Epithelial cell of prostate (primary cell): ENCODE measurements at places on chromosomes 13 and 19.
A peak's percentile ranks its signal among the peaks of the same experiment; 100 is the strongest.

DNA sequence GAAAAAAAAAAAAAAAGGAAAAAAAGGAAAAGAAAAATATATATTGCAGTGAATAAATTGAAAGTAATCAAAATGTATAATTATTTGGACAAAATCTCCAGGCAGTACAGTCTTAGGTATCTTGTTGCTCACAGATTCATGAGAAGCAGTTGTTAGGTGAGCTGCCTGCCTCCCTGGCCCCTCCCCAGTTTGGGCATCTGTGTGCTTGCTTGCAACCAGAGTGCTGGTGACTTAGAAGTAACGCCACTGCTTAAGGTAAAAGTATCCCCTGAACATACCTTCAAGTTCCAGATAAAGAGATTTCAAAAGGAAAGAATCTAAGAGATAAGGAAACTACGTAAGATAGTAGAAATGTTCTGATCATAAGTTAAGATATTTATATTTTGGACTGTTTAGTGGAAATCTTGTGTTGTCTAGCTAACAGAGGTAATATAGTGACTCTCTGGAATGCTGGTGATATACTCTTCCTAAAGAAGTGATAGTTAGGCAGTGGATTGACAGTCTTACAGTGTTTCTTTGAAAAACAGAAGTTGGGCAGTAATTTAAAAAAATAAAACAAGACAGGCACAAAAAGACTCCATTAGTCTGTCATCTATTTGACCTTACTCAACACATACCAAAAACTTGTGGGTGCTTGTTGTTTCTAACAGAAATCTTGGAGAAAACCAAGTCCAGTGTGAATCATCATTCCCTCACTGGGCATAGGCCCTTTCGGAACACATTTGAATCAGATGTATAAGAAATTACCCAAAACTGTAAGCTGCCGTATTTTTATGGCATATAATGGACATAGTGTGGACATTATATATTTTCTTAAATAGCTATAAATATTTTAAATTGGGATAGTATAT, 38.3 kb upstream of the KCTD4 start:
- peak; percentile 46 for DNase-seq

GRCh38 chr13:27266917-27267316, 3.7 kb upstream of the RASL11A start:
- DNase-seq = no peak

GRCh38 chr13:75932636-75933035, 296.5 kb downstream of the LMO7 start:
- no peak for DNase-seq

- DNase-seq = no peak
Observed at GRCh38 chr19:48728911-48729664, 9.6 kb upstream of the MAMSTR start.

DNA sequence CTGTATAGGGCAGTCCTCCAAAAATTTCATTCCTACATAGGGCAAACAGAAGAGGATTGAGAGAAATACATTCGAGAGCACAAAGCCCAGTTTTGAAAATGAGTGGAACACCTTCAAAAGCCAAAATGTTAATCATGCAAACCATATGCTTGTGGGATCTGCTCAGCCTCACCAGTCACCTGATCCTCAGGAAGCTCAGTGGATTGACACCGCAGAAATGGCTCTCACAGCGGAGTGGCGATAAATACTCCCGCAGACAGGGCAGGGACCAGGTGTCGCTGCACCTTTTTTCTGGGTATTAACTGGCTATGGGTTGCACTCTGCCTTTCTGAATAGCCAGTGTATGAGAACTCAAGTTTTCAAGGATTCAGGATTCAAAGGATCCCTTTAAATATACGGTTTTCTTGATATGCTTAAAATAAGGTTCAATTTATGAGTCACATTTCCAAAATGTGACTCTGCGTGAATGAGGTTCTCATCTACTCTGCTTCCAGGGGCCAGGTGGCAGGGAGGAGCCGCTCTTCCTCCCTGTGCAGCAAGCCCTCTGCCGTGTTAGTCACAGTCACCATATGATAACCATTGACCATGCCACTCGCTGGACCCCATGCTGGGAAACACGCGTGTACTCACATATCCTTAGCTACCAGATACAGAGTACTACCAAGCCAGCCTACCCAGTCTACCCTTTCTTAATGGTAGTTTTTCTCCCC, 18.3 kb upstream of the DHRS12 start:
- no peak for DNase-seq

DNA sequence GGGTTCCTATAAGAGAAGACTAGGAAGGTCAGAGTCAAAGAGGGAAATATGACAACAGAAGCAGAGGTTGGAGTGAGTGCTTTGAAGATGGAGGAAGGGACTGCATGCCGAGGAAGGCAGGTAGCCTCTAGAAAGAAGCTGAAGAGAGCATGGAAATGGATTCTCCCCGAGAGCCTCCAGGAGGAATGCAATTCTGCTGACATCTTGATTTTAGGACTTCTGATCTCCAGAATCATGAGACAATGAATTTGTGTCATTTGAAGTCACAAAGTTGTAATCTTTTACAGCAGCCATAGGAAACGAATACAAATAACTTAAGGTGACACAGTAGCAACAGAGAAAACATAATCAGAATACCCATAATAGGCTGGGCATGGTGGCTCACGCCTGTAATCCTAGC, 69.2 kb upstream of the UBAC2 start:
- no peak for DNase-seq

DNA sequence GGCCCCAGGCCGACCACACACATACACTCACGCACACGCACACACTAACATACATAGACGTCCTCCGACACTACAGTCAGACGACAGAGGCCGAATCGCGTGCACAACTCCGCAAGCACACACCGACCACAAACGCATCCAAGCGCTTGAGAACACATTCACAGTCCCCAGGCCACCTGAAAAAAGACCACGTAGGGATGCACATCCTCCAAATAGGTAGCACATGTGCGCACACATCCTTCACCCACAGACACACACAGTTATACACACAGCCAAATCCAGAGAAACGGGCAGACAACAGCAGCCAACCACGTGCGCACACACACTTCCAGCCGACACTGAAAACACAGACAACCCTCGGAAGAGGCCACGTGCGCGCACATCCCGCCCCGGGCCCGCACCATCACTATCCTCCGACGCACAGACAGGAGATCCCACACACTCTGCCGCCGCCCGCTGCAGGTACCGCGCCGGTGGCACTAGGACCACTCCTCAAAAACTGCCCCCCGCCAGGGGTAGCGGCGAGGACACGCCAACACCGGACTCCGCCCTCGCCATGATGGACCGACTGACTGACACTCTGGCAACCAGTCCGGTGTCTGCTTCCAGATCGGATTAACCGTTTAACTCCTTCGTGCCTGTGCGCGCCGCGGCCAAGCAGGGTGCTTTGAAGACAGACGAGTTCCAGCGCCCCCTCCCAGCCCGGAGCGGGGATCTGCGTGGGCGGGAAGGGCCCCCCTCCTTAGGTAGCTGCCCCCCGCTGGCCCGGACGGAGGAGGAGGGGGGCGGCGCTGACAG, 493 bp upstream of the PDE4A start:
- DNase-seq = no peak

GRCh38 chr19:46036744-46037128, 4.1 kb downstream of the IGFL4 start:
- no peak for DNase-seq

- DNase-seq = no peak
Observed at GRCh38 chr13:58804832-58805231, 1173.3 kb downstream of the PCDH17 start.

DNA sequence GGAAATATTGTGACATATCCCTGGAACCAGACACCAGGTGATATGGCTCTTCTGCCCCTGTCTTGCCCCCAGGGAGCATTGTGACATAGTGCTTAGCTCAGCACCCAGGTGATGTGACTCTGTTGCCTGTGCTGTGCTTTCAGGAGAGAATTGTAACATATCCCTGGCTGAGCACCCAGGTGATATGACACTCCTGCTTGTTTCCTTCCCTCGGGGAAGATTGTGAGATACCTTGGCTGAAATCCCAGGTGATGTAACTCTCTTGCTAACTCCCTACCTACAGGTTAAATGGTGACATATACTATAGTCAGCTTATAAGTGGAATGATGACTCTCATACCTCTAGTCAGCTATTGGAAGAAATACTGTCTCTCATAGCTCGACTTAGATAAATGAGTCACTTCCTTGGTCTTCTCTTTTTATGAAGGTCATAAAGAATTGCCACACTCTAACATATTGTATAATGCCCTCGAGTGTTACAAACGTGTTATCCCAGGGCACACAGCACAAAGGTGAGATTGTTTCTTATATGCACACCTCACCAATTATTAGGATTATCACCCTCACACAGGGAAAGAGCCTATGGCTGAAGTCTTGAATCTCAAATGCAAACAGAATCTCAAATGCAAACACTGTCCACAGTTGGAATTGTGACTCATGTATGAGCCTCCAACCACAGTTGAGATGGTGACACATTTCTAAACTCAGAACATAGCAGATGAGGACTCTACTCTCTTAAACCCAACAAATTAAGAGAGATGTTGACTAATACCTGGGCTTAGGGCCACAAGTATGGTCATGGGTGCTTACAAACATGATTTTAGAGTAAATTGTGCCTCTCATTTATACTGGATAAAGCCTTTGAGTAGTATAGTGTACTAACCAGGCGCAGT, 32.7 kb upstream of the ZNF254 start:
- DNase-seq = peak; percentile 98

GRCh38 chr13:46775385-46776107, 21.4 kb downstream of the ESD start:
- DNase-seq = no peak

DNA sequence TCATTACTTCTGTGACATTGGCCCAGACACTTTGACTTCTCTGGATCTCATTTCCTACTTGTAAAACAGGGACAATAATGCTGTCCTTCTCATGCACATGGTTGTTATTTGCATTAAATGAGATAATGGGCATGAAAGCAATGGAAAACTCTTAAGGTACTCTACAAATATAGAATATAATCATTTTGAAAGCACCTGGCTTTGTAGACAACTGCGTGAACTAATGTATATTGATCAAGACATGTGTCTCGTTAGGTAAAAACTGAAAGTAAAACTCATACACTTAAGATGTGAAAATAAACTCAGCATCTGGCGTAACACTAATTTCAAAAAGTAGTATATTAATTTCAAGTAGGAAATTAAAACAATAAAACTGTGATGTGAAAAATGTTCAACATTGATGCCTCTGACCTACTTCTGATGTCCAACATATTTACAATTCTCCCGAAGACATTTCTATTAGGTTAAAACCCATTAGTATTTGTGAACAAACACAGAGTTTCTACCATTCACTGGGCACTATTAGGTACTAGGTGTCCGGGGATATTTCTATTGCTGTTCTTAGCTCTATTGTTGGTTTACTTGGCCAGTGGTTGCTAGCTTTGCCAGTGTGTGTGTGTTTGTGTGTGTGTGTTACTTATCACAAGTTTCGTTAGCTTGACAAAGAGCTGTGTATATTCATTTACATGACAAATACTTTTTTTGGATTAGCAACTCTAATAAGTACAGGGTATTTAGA, 220.5 kb downstream of the KCNRG start:
- no peak for DNase-seq

DNA sequence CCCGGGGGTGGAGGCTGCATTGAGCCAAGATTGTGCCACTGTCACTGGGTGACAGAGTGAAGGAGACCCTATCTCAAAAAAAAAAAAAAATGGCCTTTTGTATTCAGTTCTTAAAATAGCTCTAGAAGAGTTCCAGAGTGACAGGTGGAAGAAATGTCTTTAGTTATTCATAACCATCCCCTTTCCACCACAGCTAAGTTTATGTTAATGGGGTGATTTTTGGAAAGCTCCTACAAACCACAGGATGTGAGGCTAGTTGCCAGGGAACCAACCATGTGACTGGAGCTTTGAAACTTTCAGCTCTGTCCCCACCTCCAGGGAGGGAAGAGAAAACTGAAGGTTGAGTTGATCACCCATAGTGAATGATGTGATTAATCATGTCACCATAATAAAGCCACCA, 6.9 kb downstream of the ZNF490 start:
- no peak for DNase-seq

DNA sequence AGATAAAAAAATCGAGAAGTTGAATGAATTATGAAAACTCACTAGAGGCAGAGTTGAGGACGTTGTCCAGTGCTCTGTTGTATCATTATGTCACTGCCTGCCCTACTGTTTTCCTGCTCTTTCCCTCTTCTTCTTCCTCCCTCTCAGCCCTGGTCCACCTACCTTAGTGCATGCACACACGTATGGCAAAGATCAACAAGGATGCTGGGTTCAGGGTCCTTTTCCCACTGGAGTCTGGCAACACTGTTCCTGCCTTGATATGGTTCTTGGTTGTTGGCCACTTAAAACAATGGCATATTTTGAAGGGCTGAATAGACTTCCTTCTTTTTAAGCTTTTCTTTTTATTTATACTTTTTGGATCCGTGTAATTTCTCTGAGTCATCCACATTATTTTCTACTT, 74.5 kb downstream of the LRCH1 start:
- DNase-seq = no peak

- DNase-seq = no peak
Observed at GRCh38 chr19:2354670-2355069, 5.4 kb upstream of the TMPRSS9 start.

- DNase-seq = no peak
Observed at GRCh38 chr19:660793-661426, 2.1 kb downstream of the RNF126 start.

DNA sequence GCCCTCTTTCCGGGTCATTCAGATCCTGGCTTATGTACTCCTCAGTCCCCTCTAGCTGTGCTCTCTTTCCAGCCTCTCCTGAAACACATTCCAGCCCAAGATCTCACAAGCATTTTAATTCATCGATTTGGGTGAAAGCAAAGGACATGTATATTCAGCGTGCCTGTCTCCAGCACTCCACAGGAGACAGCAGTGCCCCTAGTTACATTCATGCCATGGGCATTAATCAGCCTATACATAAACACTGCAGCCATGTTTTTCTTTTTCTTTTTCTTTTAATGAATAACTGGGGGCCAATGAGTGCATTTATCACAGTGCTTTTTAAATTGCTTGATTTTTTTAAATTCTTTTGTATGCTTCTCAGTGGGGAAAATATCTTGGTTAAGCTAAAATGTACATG, 199.1 kb downstream of the DCT start:
- DNase-seq = no peak

DNA sequence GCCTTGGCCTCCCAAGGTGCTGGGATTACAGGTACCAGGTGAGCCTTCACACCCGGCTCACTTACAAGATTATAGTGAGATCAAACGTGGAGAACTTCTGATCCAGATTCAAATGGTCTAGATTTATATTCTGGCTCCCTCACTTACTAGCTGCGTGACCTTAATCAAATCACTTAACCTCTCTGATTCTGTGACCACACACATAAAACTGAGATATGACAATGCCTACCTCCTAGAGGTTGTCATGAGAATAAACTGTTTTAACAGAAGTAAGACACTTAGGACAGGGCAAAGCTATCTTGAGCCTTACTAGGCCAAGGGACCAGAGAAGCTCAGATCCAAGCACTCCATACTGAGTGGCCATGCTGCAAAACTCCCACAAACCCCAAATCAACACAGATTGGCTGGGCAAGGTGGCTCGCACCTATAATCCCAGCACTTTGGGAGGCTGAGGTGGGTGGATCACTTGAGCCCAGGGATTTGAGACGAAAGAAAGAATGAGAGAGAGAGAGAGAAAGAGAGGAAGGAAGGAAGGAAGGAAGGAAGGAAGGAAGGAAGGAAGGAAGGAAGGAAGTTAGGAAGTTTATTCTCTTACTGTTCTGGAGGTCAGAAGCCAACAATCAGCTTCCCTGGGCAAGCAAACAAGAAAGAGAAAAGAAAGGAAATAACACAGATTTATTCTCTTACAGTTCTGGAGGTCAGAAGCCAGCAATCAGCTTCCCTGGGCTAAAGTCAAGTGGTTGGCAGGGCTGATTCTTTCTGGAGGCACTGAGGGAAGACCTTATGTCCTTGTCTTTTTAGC, 46.1 kb upstream of the MAP3K10 start:
- no peak for DNase-seq

- DNase-seq = no peak
Observed at GRCh38 chr13:37869506-37869755, 141 bp downstream of the TRPC4 start.
